Uterus (tissue), 4 donors: ENCODE measurements at places on chromosomes 7 and 10. TPM values are rescaled to one million over a fixed set of nuclear protein-coding genes. Genes with fewer than 3 reads are reported as not detected.

The STN1 gene
- 29.2 TPM for total RNA-seq

The GRK5 gene
- total RNA-seq: 12.6 TPM

The NPY4R gene
- total RNA-seq: not detected

The MOSPD3 gene
- 1.3 TPM for total RNA-seq

The MSMB gene
- total RNA-seq: not detected

The SFTPA1 gene
- total RNA-seq: not detected

The PHKG1 gene
- total RNA-seq: 4.7 TPM

The ARHGEF35 gene
- total RNA-seq: 8.6 TPM

The ADAM22 gene
- 6.8 TPM for total RNA-seq

GRCh38 chr7:113548561-113548960 lies 370.2 kb downstream of the PPP1R3A start:
- no peak overlapping the region for H3K4me3 ChIP-seq
- DNase-seq: no peak
- no peaks in the 10 kb centered on the region for H3K4me1 ChIP-seq
- no peak overlapping the region for H3K27ac ChIP-seq
- no peaks in the 10 kb centered on the region for H3K36me3 ChIP-seq

GRCh38 chr7:159063046-159063840 lies 81.4 kb downstream of the VIPR2 start:
- no peaks in the 10 kb centered on the region for H3K4me1 ChIP-seq
- H3K27ac ChIP-seq: no peak overlapping the region
- H3K4me3 ChIP-seq: no peak overlapping the region
- no peak for DNase-seq

DNA sequence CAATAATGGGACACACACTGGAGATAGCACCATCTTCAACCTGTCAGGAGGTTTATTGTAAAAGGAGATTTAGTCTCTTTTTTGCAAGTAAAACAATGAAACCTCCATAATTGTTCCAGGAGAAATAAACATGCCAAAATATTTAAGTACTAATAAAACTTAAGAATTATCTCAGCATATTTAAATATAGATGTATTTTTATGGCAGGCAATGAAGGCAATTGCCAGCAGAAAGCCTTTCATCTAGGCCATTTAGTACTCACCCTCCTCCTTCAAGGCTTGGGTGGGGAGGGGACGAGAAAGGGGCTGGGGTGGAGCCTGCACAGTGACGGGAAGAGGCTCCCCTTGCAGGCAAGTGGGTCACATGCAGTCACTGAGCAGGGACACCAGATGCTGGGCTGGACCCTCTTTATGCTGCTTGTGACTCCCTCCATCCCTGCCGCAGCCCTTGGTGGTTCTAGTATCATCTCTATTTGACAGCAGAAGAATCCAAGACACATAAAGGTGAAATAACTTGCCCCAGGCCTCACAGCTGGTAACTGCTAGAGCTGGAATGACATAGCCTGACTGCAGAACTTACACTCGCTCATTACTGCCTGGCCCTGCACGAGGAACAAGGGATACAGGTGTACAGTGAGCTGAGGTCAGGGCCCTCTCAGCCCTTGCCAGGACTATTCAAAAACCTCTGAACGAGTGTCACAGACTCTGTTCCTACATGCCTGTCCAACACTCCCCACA lies 449.5 kb upstream of the ZMIZ1 start:
- peak; percentile 31 for DNase-seq
- no peaks in the 10 kb centered on the region for H3K27me3 ChIP-seq
- peak overlapping the region; percentile 15 for H3K27ac ChIP-seq
- H3K4me1 ChIP-seq: no peaks in the 10 kb centered on the region
- H3K4me3 ChIP-seq: no peak overlapping the region

GRCh38 chr10:9807846-9808245 lies 1209.8 kb upstream of the CELF2 start:
- no peaks in the 10 kb centered on the region for H3K4me1 ChIP-seq
- H3K27ac ChIP-seq: no peak overlapping the region
- H3K36me3 ChIP-seq: no peaks in the 10 kb centered on the region
- no peak overlapping the region for H3K4me3 ChIP-seq
- no peak for DNase-seq
- no peaks in the 10 kb centered on the region for H3K27me3 ChIP-seq

- H3K4me1 ChIP-seq: no peaks in the 10 kb centered on the region
- no peak overlapping the region for H3K4me3 ChIP-seq
- no peak for DNase-seq
- H3K27ac ChIP-seq: no peak overlapping the region
- no peaks in the 10 kb centered on the region for H3K27me3 ChIP-seq
Measured at GRCh38 chr7:100400656-100401055, 27.4 kb downstream of the PILRA start.

GRCh38 chr7:29105752-29106668 lies 40.3 kb downstream of the CPVL start:
- no peaks in the 10 kb centered on the region for H3K36me3 ChIP-seq
- DNase-seq: peak; percentile 43
- no peak overlapping the region for H3K27ac ChIP-seq

DNA sequence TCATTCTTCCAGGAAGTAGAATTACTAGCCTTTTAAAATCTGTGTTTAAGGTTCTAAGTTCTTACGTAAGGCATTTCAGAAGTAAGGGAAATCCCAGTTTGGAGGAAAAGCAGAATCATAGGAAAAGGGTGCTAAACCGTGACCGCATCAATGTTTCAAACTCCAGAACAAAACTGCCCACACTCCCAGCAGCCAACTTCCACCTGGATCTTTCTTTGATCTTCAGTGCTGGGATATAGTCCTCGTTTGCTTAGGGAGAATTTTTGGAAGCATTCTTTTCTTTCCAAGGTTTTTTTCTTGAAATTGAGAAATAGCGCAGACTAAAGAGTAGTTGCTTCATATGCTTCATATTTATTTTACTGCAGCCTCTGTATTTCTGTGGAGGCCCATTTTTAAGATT lies 8.9 kb downstream of the PROSER2 start:
- H3K36me3 ChIP-seq: no peaks in the 10 kb centered on the region
- H3K4me3 ChIP-seq: no peak overlapping the region
- H3K4me1 ChIP-seq: no peaks in the 10 kb centered on the region
- H3K27me3 ChIP-seq: no peaks in the 10 kb centered on the region
- no peak for DNase-seq

GRCh38 chr10:118737603-118738302 lies 17.0 kb downstream of the CACUL1 start:
- no peak for DNase-seq
- no peaks in the 10 kb centered on the region for H3K27me3 ChIP-seq
- no peaks in the 10 kb centered on the region for H3K36me3 ChIP-seq
- H3K4me3 ChIP-seq: no peak overlapping the region
- peaks cover 26% of the 10 kb centered on the region for H3K4me1 ChIP-seq

DNA sequence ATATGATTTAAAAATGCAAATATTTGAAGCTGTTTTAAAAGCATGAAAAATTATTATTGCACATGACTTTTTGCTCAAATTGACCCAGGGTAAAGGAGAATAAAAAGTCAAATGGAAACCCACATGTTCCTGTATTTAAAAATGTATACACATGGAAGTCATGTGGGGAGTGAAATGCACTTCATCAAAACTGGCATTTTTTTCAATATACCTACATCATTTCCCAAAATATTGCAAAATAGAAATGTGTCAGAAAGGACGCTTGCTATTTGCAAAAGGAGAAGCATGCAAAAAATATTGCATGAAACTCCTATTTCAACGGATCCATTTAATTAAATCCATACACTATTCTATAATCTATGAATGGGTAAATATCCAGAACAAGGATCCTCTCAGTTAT lies 117.0 kb downstream of the POU6F2 start:
- H3K27ac ChIP-seq: no peak overlapping the region
- no peak overlapping the region for H3K4me3 ChIP-seq
- no peak for DNase-seq
- no peaks in the 10 kb centered on the region for H3K27me3 ChIP-seq
- H3K36me3 ChIP-seq: no peaks in the 10 kb centered on the region

DNA sequence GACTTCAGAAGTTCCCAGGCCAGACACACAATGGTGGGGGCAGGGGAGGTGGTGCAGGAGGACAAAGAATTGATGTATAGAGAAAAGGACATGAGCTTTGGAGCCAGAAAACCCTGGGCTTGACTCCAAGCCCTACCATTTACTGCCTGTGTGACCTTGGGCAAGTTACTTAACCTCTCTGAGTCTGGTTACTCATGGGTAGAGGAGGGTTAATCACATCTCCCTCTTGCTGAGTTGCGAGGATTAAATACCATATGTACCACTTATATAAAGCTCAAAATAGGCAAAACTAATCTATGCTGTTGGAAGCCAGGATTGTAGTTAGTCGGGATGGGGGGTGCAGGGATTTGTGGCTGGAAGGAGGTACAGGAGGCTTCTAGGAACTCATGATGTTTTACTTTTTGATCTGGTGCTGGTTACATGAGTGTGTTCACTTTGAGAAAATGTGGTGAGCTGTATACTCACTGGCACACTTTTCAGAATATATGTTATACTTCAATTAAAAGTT lies 106.8 kb downstream of the SLIT1 start:
- no peak overlapping the region for H3K27ac ChIP-seq
- H3K4me1 ChIP-seq: no peaks in the 10 kb centered on the region
- no peak overlapping the region for H3K4me3 ChIP-seq
- no peak for DNase-seq
- no peaks in the 10 kb centered on the region for H3K27me3 ChIP-seq

- peak; percentile 37 for DNase-seq
- no peaks in the 10 kb centered on the region for H3K27me3 ChIP-seq
- no peaks in the 10 kb centered on the region for H3K36me3 ChIP-seq
- peak overlapping the region; percentile 50 for H3K27ac ChIP-seq
- H3K4me1 ChIP-seq: no peaks in the 10 kb centered on the region
Measured at GRCh38 chr10:119113751-119114732, 10.1 kb downstream of the DENND10 start.

- H3K4me1 ChIP-seq: no peaks in the 10 kb centered on the region
- no peaks in the 10 kb centered on the region for H3K27me3 ChIP-seq
- no peak for DNase-seq
- no peaks in the 10 kb centered on the region for H3K36me3 ChIP-seq
Measured at GRCh38 chr10:1517684-1518083, 219.6 kb downstream of the ADARB2 start.

- no peak overlapping the region for H3K4me3 ChIP-seq
- DNase-seq: no peak
- H3K4me1 ChIP-seq: no peaks in the 10 kb centered on the region
Measured at GRCh38 chr10:78859266-78859665, 209.5 kb upstream of the ZMIZ1 start.

DNA sequence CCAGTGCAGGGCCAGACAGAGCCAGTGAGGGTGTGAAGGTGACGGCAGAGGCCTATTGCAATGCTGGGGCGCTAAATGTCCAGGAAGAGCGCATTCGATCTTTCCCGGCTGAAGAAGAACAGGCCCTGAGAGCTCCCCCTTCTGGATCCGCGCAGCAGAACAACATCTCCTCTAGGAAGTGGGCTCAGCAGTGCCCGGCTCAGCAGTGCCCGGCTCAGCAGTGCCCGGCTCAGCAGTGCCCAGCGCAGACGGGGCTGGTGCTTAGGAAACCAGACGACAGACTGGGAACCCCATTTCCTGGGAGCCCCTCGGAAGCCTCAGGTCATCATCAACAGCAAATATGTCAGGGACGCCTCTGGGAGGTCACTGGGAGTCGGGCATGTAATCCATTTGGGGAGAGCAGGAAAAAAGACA lies 4.7 kb upstream of the NOS3 start:
- no peak overlapping the region for H3K4me3 ChIP-seq
- H3K27ac ChIP-seq: no peak overlapping the region
- peak; percentile 62 for DNase-seq
- H3K36me3 ChIP-seq: no peaks in the 10 kb centered on the region
- H3K27me3 ChIP-seq: no peaks in the 10 kb centered on the region
- H3K4me1 ChIP-seq: peaks cover 10% of the 10 kb centered on the region

DNA sequence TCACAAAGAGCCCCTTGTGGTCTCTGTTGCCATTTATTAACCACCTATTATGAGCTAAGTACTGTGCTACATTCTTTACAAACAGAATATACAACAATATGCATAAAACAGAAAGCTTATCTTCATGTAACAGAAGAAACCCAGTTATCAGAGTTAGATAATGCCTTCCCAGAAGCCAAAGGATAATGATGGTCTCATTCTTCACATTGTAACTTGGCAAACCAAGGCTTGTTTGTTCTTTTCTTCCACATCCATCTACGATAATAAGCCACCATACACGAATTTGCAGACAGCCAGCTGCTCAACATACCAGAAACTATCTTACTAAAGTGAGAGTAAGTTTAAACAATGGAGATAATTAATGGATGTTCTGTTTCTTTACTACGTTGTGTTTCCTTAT lies 127.6 kb downstream of the NEBL start:
- no peaks in the 10 kb centered on the region for H3K36me3 ChIP-seq
- H3K4me3 ChIP-seq: no peak overlapping the region
- no peak for DNase-seq
- H3K27me3 ChIP-seq: no peaks in the 10 kb centered on the region
- no peaks in the 10 kb centered on the region for H3K4me1 ChIP-seq
- H3K27ac ChIP-seq: no peak overlapping the region

DNA sequence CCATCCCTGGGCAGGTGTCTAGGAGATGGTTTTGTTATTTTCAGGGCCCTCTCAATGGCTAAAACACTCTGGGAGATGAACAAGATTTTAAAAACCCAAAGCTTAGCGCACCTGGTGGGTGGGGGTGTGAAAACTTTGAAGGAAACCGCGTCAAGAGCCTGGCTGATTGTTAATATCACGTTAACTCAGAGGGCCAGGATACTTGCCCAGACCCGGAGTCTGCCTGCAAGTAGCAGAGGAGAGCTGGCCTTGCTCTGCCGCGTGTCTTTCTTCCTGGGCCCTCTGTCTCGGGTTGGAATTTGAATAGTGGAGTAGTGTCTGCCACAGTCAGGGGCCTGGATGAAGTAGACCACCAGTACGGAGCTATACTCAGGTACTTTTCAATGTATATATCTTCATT lies 1.1 kb downstream of the MGMT start:
- H3K36me3 ChIP-seq: no peaks in the 10 kb centered on the region
- H3K4me1 ChIP-seq: peaks cover 7% of the 10 kb centered on the region
- no peak for DNase-seq
- H3K27ac ChIP-seq: no peak overlapping the region
- H3K4me3 ChIP-seq: no peak overlapping the region
- no peaks in the 10 kb centered on the region for H3K27me3 ChIP-seq

GRCh38 chr10:63068246-63068645 lies 64.9 kb upstream of the NRBF2 start:
- no peaks in the 10 kb centered on the region for H3K27me3 ChIP-seq
- H3K4me1 ChIP-seq: no peaks in the 10 kb centered on the region
- H3K36me3 ChIP-seq: no peaks in the 10 kb centered on the region
- no peak overlapping the region for H3K4me3 ChIP-seq
- H3K27ac ChIP-seq: no peak overlapping the region
- no peak for DNase-seq
